ENCODE measurements at places on chromosomes 11 and 22. TPM values are rescaled to one million over a fixed set of nuclear protein-coding genes. Genes with fewer than 3 reads are reported as not detected.
A peak's percentile ranks its signal among the peaks of the same experiment; 100 is the strongest.

DNA sequence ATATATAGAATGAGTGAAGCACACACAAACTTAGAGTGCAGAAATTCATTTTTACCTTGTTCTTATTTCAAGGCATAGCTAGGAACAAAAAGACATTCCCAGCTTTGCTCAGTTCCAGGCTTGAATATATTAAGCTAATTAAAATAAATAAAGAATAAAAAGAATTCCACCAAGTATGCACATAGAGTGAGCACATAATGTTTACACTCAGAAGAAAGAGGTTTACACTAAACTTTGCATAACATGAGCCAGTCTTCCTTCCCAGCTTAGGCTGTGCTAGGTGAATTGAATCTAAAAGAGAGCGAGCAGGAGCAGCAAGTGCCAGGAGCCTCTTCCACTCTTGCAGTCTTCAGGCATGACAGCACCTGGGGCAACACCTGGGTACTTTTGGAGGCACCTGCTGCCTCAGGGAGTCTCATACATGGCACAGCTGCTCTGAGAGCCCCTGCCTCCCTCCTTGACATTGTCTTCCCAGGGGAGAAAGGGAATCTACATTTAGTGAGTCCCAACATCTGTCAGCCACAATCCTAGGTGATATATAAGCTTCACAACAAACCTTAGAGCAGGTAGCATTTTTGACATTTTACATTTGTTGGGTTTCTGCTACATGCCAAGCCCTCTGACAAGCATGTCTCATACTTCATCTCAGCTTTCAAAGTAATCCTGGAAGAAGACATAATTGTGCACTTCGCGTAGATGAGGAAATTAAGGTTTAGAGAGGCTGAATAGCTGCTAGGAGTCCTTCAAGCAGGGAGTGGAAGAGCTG lies 732.7 kb upstream of the TENM4 start:
- no peaks in the 10 kb centered on the region for H3K36me3 ChIP-seq
- no peak overlapping the region for H3K4me3 ChIP-seq
- H3K4me1 ChIP-seq: no peaks in the 10 kb centered on the region
- H3K27ac ChIP-seq: no peak overlapping the region
- no peak for DNase-seq

DNA sequence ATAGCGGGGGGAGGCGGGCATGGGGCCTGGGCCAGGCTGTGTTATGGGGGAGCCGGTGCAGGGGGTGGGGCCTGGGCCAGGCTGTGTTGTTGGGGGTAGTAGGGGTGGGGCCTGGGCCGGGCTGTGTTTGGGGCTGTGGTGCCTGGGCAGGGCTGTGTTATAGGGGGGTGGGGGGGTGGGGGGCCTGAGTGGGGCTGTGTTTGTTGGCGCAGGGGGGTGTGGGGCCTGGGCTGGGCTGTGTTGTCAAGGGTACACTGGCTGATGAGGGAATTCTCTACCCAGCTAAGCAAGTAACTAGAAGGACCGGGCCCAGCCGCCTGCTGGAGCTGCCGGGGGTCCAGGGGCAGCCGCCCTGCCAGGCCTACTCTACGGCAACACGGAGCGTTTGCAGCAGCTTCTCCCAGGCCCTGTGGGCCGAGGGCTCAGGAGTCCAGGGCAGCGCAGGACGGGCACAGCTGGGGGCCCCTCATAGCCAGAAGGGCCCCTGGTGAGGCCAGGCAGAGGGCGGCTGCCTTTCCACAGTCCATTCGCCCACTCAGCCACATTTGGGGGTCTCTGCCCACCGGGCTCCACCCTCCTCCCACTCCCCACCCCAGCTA lies 10.1 kb upstream of the PIM3 start:
- H3K4me1 ChIP-seq: peaks cover 9% of the 10 kb centered on the region
- H3K27ac ChIP-seq: no peak overlapping the region
- no peak for DNase-seq

GRCh38 chr11:120985718-120986569 lies 38.0 kb upstream of the TBCEL start:
- DNase-seq: no peak
- H3K27ac ChIP-seq: no peak overlapping the region
- no peaks in the 10 kb centered on the region for H3K36me3 ChIP-seq
- H3K27me3 ChIP-seq: peaks cover 53% of the 10 kb centered on the region
- peak overlapping the region; percentile 59 for H3K4me3 ChIP-seq

DNA sequence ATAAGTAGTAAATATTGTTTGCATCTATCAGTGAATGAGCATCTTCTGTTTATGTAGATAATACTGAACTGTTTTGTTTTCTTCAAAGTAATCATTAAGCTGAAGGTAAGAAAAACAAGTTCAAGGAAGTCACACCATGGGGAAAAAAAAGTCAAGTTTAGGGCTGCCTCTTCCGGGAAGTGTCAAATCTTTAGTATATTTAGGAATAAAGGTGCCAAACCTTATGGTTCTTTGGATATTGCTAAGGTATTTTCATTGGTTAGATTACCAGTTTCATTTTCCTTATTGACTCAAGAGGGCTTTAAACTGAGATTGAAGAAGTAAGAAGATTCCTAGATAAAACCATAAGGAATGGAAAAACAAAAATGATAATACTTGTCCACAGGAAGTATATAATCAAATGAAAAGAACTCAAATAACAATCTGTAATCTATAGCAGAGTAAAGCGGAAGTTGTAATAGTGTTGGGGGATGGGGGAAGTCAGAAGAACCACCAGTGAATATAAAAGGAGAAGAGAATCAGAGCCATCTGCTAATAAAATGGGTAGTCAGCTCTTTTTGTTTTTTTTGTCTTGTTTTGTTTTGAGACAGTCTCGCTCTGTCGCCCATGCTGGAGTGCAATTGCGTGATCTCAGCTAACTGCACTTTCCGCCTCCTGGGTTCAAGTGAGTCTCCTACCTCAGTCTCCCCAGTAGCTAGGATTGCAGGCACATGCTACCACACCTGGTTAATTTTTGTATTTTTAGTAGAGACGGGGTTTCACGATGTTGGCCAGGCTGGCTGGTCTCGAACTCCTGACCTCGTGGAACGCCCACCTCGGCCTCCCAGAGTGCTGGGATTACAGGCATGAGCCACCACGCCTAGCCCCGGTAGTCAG lies 2.3 kb downstream of the ATM start:
- no peak overlapping the region for H3K4me3 ChIP-seq
- H3K36me3 ChIP-seq: peaks cover 52% of the 10 kb centered on the region
- DNase-seq: peak; percentile 23
- H3K4me1 ChIP-seq: peaks cover 37% of the 10 kb centered on the region
- H3K27ac ChIP-seq: no peak overlapping the region

- H3K27ac ChIP-seq: no peak overlapping the region
- no peaks in the 10 kb centered on the region for H3K36me3 ChIP-seq
- peaks cover 15% of the 10 kb centered on the region for H3K4me1 ChIP-seq
- no peak for DNase-seq
- H3K4me3 ChIP-seq: no peak overlapping the region
- no peaks in the 10 kb centered on the region for H3K27me3 ChIP-seq
Measured at GRCh38 chr11:69161117-69161407, 5.3 kb downstream of the SMIM38 start.

Gene ALDH3B1
- 0.98 TPM for total RNA-seq

Gene RBMXL2
- total RNA-seq: not detected

Gene AASDHPPT
- 29.6 TPM for total RNA-seq
